ENCODE measurements at places on chromosomes 11 and 22.
A peak's percentile ranks its signal among the peaks of the same experiment; 100 is the strongest.

- no peak for DNase-seq
These were observed 19.6 kb upstream of the TP53I11 start for GRCh38 chr11:44970293-44970692.

- DNase-seq: no peak
These were observed 1.0 kb downstream of the VWCE start for GRCh38 chr11:61293867-61294716.

DNA sequence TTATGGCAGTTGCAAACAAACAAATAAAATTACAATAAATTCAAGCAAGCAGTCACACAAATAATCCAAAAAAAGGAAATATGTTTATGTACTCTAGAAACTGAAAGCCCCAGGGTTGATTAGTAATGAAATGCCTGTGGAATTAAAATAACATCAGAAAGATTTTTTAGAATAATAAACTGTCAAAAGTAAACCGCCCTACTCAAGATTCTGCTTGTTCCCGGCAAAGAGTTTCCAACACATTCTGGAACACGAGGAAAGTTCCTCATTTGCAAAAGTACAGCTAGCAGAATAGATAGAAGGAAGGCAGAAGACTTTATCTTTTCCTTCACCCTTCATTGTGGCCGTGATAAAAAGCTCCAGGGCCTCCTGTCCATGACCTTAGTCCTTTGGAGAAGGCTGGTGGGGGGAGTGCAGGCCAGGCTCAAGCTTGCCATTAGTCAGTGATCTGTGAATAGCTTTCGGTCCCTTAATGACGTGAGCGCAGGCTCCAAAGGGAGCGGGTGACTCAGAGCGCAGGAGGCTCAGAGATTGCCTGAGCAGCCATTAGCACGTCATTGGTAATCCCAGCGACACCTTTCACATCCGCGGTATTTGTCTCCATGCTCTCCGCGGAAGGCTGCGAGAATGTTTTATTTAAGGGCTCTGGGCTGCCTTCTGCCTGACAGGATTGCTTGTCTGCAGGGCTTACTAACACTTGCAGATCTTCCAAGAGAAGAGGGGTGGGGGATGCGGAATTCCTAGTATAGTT is 458.3 kb downstream of the METTL15 start:
- DNase-seq: peak; percentile 15

DNA sequence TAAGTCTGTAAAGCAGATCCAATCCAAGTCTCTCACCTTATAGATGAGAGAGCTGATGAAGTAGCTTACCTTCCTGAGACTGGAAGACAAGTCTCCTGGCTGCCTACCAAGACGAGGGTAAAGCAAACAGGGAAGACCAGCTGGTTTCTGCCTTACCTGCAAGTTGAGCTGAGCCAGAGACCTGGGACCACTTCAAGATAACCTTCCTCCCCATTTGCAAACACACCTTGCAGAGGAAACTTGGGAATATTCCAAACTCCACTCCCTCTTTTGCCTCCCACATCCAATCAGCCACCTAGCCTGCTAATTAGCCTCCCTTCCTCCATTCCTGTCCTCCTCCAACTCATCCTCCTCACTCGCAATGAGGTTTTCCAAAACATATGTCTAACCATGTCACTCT is 23.4 kb upstream of the ROBO3 start:
- no peak for DNase-seq

- no peak for DNase-seq
These were observed 2.9 kb upstream of the SLC6A5 start for GRCh38 chr11:20596205-20597153.

DNA sequence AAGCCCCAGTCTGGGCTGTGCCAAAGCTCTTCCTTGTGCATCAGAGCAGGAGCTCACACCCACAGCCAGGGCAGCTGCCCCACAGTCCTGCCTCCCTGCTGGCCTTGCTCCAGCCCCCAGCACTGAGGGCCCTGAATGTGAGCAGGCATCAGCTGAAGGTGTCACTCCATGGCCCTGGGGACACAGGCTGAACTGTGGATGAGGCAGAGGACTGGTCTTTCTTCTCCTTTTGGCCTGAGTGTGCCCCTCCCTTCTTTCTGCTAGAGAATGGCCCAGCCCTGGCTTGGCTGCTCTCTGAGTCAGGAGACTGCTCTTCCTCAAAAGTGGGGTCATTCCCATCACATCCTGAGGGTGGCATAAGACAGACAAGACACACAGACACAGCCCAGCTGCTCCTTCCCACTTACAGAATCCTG is 16.2 kb downstream of the OTOG start:
- no peak for DNase-seq

DNA sequence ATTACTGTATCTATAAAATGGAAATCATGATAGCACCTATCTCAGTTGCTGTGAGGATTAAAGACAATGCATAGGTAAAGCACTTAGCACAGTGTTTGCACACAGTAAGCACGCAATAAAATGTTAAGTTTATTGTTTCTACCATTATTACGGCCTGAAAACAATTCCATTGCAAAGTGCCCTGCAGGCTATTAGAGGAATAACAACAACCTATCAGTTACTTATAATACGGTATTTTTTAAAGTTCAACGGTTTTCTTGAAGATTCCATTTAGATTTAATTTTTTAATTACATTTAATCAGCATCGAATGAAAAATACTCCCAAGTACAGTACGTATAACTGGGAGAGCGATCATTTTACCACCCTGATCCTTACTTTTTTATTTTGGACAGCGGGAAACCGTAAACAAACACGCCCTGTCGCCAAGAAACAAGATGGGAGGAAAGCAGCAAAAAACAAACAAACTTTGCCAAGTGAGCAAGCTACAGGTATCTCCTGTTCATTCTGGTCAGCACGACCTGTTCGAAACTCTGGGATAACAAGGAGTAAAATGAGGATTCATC is 893 bp downstream of the SLC36A4 start:
- DNase-seq: no peak

GRCh38 chr11:84549217-84549616 is 1077.9 kb downstream of the DLG2 start:
- DNase-seq: no peak

DNA sequence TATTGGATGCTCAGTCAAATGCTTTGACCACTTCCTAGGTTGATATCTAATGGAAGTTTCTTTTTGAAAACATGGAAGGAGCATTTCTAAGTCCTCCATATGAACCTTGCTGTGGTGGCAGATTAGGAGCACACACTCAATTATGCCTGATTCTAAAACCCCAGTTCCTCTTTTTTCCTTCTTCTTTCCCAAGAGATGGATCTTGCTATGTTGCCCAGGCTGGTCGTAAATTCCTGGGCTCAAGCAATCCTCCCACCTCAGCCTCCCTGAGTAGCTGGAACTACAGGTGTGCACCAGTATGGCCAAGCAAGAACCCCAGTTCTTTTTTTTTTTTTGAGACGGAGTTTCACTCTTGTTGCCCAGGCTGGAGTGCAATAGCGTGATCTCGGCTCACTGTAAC is 3.0 kb downstream of the LYVE1 start:
- DNase-seq: no peak

GRCh38 chr11:21866781-21867180 is 326.1 kb upstream of the ANO5 start:
- DNase-seq: no peak

DNA sequence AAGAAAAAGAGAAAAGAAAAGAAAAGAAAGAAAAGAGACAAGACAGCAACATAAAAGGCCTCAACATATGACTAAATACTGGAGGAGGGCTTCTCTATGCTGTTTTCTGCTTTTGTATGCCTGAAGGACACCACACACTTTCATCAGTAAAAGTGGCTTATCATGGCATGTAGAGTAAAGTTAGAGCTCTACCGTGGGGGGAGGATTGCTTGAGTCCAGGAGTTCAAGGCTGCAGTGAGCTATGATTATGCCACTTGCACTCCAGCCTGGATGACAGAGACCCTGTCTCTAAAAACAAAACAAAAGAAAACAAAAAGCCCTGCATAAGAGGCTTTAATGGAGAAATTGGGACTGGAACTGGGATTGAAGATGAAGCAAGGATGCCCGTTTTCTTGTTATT is 5.7 kb downstream of the PTS start:
- no peak for DNase-seq

- no peak for DNase-seq
These were observed 7.9 kb upstream of the OR56B4 start for GRCh38 chr11:6099577-6099976.

GRCh38 chr22:21861851-21862250 is 5.6 kb downstream of the MAPK1 start:
- no peak for DNase-seq

GRCh38 chr22:35627267-35628041 is 10.3 kb upstream of the MB start:
- DNase-seq: peak; percentile 56

DNA sequence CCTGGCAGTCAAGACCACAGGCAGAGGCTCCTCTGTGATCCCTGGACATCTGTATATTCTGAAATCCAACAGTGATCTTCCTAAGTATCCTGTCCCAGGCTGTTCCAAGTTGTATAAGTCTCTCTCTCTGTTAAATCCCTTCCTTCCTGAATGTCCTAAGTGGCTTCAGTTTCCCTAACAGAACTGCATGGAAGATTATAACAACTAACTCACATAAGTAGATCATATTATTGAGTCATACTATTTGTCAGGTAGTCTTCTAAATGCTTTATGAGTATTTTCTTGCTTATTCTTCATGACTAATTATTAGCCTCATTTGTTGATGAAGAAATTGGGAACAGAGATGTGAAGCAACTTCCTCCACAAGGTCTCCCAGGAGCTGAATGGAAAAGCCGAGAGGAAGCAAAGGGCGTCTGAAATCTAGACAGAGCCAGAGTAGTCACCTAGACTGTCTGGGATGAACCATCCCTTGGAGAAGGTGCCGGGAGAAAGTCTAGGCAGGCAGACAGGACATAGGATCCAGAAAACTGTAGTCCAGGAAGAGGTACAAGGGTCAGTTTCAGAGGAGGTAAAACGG is 93.2 kb upstream of the FAT3 start:
- DNase-seq: no peak

DNA sequence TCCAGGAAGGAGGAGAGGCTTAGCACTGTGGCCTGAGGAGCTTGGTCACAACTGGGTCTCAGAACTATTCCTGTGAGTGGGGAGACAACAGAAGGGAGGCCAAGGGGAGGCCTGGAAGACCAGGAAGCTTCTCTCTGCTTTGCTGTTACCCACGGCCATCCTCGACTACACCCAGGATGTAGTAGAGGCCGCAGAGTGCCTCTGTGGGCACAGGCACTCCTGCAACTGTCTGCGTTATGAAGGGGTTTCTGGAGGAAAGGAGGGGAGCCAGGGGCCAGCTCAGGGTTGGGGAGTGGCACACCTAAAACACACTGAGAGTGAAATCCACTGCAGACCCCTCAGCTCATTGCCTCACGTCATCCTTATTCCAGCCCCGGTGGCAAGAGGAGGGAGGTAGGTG is 3.8 kb upstream of the MFRP start:
- no peak for DNase-seq

All from urinary bladder (tissue), 4 donors.